ENCODE measurements at places on chromosomes 16 and 17.

GRCh38 chr17:81257533-81257932 lies 18.4 kb downstream of the NDUFAF8 start:
- DNase-seq: no peak

GRCh38 chr17:933312-934073 lies 46.1 kb downstream of the NXN start:
- peak; percentile 79 for DNase-seq

DNA sequence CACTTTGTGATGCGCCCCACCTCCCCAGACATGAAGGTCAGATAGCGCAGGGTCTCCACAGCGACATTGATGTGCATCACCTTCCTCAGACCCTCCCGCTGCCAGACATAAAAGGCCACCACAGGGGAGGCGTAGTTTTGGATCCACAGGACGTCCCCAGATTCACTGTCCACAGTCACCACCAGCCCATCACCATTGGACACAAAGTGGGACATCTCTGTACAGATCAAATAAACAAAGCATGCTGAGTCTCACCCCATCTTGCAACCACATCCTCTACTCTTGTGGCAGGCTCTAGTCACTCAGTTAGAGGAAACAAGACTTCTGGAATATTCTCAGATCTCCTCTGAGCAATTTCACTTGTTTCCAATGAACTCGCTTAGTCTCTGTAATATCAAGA lies 46.3 kb upstream of the ICAM2 start:
- no peak for DNase-seq

DNA sequence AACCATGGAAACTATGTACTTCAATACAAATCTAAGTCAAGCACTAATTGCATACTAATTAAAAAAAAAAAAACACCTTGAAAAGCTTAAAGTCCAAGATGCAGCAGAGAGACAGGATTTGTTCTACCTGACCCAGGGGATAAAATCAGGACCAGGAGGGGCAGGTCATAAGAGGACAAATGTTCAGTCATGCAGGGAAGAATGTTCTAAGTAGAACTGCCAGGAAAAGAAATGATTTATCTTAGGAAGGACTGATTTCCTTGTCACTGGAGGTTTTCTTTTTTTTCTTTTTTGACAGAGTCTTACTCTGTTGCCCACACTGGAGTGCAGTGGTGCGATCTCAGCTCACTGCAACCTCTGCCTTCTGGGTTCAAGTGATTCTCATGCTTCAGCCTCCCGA lies 9.1 kb upstream of the GHDC start:
- DNase-seq: no peak

- no peak for DNase-seq
Measured at GRCh38 chr16:11658896-11659708, 9.2 kb upstream of the SNN start.

GRCh38 chr16:57349212-57350031 lies 9.2 kb upstream of the CCL22 start:
- DNase-seq: no peak

DNA sequence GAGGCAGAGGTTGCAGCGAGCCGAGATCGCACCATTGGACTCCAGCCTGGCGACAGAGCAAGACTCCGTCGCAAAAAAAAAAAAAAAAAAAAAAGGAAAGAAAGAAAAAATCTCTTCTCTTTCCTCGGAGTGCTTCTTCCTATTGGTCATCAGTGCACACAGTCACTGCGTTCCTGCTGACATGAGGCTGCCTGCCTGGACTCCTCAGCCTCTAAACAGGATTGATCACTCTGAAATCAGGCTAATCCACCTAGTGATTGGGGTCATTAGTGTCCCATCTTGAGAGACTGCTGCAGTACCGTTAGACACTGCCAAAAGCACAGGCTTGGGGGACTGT lies 30.8 kb downstream of the PLCD3 start:
- DNase-seq: no peak

GRCh38 chr16:58563235-58563634 lies 47.9 kb downstream of the SETD6 start:
- no peak for DNase-seq

- DNase-seq: no peak
Measured at GRCh38 chr16:72983728-72984350, 64.1 kb downstream of the ZFHX3 start.

GRCh38 chr17:33962857-33963655 lies 292.0 kb upstream of the CCL2 start:
- no peak for DNase-seq

- DNase-seq: no peak
Measured at GRCh38 chr17:44375196-44376017, 11.8 kb upstream of the FAM171A2 start.

GRCh38 chr16:69318911-69319289 lies 7.8 kb downstream of the VPS4A start:
- DNase-seq: no peak

GRCh38 chr16:74909665-74910064 lies 75.3 kb downstream of the WDR59 start:
- no peak for DNase-seq

DNA sequence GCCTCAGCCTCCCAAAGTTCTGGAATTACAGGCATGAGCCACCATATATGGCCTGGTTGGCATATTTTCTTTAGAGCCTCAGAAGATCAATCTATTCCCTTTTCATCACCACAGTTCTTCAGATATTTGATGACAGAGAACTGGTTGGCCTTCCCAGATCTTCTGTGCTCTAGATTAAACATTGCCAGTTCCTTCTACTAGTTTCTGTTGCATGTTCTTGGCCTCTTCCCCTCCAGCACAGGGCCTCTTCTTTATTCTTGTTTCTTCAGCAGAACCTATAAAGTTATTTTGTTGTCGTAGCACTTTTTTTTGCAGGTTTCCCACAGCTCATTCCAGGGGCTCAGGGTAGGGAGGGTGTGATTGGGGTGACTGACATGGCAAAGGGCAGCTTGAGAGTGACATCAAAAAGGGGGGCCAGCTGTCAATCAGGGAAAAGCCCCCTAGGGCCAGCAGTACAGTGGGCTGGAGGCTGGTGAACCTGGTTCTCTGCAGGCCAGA lies 9.3 kb downstream of the CHD9 start:
- no peak for DNase-seq

- no peak for DNase-seq
Measured at GRCh38 chr17:74149597-74150427, 53.7 kb upstream of the RPL38 start.

DNA sequence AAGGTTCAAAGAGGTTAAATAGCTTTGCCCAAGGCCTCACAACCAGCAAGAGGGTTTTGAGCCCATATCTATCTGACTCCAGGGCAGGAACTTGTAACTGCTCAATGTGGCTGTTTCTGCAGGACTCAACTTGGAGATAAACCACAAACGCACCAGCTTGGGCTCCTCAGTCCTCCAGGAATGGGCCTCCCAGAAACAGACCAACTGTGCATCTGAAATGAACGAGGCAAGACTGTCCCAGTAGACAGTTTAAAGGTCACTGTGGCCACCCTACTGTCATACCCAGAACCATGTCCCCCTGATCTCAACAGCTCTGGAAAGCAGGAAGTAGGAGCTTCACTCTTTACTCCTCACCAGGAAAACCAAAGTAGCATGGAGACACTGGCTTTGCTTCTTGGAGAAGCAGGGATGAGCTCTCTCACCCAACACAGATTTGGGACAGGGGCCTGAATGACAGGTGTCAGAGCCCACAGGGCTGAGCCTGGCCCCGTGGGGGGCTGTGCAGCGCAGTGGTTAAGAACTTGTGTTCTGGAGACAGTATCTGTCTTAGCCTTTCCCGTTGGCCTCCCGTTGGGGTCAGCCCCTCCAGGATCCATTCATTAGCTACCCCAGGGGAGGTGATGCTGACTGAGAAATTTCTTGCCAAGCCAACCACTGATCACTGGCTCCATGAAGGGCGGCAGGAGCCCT lies 2.3 kb upstream of the CALB2 start:
- DNase-seq: no peak

GRCh38 chr17:81137248-81137647 lies 28.1 kb upstream of the PVALEF start:
- DNase-seq: no peak

GRCh38 chr17:80455784-80456183 lies 20.6 kb downstream of the NPTX1 start:
- DNase-seq: no peak

- no peak for DNase-seq
Measured at GRCh38 chr17:66537502-66537901, 235.1 kb downstream of the PRKCA start.

DNA sequence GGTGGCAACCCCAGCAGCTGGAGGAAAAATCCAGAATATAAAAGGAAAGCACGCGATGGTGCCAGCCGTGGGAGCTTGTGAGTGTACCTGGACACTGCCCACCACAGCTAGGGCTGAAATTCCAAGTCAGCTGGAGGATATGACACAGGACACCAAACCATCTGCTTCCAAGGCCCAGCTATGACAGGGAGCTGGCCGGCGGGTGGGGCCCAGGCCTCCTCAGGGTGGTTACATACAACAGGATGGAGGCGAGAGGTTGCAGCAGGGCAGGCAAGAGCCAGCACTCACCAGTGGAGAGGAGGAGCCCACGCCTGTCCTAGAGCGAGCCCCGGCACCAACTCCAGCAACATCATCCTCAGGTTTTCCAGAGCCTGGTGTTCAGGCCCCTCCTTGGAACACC lies 163.2 kb upstream of the RPL38 start:
- DNase-seq: no peak

DNA sequence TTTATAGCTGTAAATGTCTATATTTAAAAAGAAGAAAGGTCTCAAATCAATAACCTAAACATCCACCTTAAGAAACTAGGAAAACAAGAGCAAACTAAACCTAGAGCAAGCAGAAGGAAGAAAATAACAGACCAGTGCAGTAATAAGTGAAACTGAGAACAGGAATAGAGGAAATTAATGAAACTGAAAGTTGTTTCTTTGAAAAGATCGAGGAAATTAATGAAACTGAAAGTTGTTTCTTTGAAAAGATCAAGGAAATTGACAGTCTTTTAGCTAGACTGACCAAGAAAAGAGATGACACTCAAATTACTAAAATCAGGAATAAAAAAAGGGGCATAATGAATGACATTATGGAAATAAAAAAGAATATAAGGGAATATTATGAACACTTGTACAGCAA lies 46.4 kb downstream of the SLFN5 start:
- DNase-seq: no peak

Data from eye (tissue), 1 donor.